ENCODE measurements at places on chromosomes 16 and 17.

GRCh38 chr17:34579017-34579946 lies at the start of gene TMEM132E:
TMEM132E (plus strand) TSS chr17:34579582; CDS start chr17:34581077, 1,495 bp downstream.
- DNase-seq = no peak

DNA sequence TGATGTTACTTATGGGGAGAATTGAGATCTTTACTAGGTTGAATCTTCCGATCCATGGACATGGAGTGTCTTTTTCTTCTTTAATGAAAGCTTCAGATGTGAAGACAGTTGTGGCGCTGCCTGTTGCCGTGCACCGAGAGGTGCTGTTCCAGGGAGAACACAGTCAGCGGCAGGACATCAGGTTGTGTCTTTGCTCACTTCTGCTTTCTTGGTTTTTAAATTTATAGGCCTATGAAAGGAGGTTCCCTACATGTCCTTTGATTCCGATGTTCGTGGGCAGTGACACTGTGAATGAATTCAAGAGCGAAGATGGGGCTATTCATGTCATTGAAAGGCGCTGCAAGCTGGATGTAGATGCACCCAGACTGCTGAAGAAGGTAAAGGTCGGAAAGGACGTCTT lies 49.8 kb downstream of the SEC14L1 start:
- DNase-seq = no peak

- no peak for DNase-seq
These were observed 5.6 kb upstream of the RNPS1 start for GRCh38 chr16:2273484-2273883.

DNA sequence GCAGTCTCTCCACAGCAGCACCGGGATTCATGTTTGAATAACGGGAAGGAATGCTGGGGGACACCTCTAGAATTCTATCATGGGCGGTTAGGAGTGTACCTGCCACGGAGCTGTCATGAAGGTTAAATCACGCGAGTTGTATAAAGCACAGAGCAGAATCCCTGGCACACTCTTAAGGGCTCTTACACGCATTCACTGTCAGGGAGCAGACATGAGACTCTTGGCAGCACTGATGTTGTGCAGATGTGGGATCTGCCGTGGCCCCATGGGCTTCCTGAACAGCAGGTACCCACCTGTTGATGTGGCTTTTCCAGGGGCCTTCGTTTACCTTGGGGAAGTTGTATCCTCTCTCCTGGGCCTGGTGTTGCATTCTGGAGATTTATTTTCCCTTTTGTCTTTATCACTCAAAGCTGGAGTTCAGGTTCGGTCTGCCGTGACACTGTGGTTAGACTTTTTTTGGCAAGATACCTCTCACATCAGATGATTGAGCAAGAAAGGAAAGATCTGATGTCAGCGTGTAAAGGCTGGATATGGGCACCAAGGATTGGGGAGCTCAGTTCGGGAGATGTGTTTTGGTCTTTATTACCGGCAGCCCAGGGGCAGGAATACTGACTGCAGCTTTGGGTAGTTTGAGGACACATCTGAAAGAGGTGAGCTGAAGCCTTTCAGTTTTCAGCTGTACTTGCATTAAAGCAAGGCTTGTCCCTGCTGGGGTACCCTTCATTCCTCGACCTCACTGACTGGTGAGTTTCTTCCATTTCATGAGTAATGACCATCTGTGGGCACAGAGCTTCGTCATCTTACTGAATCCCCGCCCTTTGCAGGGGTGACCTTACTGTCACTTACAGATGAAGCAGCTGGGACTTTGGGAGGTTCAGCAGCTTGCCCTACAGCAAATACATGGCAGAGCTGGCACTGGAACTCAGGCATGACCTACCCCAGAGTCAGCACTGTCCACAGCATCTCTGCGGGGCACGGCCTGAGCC lies 19.3 kb downstream of the KNOP1 start:
- DNase-seq = no peak

GRCh38 chr17:73520369-73520761 lies 123.9 kb downstream of the SDK2 start:
- no peak for DNase-seq

DNA sequence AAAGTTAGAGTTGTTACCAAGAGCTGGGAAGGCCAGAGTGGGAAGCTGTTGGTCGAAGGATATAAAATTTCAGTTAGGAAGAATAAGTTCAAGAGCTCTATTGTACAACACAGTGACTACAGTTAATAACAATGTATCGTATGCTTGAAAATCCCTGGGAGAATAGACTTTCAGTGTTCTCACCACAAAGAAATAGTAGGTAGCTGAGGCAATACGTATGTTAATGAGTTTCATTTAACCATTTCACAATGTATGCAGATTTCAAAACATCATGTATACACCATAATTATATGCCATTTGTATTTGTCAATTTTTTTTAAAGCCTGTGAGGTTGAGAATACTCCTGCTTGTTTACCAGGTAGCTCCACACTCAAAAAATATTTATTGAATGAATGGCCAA lies 41.5 kb upstream of the MYOCD start:
- DNase-seq = no peak

DNA sequence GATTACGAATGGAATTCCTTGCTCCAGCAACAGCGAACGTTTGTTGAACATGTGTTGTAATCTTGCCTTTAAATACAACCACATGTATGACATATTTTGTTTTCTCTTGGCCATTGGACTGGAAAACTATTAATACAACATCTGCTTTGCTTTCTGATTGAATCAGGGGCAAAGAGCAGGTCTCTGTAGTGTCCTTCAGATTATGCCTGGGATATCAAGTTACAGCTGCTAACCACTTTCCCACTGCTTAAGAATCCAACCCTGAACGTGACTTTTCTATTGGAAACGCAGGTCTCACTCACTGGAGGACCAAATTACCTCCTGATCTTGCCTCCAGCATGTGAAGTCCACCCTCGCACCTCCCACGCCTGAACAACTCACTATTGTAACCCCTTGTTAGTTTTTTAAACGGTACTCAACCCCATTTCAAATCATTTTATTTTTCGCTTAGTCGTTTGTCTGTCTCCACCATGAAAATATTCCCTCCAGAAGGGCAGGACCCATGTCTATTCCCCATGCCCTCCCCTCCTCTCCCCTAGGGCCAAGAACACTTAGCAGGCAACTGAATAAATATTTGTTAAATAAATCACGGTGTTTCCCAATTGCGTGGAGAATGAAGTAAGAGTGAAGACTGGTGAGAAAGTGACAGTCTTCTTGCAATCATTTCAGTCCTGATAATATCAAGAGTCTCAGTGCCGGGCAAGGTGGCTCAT lies 57.4 kb upstream of the MRTFB start:
- no peak for DNase-seq

GRCh38 chr16:55469821-55470532 lies 9.0 kb upstream of the MMP2 start:
- DNase-seq = no peak

GRCh38 chr17:10139577-10139976 lies 58.8 kb downstream of the GAS7 start:
- DNase-seq = no peak

DNA sequence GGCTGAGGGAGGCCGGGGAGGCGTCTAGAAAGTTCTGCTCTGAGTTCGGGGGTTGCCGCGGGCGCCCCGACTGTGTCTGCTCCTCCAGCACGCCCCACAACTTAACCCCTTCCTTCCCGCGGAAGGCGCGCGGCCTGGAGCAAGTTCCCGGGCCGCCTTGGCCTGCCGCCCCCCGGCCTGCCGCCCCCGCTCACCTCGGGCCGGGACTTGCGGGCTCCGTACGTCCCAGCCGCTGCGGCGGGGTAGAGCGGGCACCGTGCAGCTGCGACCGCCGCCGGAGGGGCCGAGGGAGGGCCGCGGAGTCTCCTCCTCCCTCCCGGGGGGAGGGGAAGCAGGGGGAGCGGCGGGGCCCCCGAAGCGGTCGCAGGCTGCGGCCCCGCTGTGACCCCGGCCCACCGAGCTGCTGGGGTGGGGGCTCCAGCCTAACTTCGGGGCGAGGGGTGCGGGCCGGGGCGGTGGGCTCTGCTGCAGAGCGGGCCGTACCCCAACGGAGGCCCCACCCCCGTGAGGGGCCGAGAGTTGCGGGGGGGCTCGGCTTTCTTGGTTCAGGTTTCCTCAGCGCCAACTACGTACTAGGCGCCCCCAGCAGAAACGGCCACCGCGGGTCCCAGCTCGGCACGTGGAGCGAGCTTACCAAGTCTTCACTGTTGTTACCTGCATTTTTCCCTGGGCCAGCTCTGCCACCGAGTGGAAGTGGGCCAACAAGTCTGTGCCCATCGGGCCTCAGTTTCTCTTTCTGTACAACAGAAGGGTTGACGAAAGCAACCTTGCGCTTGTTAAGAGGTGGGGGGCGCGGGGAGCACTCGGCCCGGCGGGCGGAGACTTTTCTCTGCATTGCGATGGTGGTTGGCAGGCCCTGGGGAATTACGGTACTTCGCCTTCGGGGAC lies at the start of gene CCDC102A:
Gene CCDC102A (minus strand): TSS at position 266 of the 888 bp plus-strand sequence. CDS start 7,394 bp downstream, outside the sequence.
- DNase-seq = no peak

GRCh38 chr17:68359791-68360535 lies 68.7 kb downstream of the ARSG start:
- DNase-seq = no peak

GRCh38 chr17:4908711-4909496 lies 6.0 kb upstream of the CHRNE start:
- DNase-seq = peak; percentile 34

DNA sequence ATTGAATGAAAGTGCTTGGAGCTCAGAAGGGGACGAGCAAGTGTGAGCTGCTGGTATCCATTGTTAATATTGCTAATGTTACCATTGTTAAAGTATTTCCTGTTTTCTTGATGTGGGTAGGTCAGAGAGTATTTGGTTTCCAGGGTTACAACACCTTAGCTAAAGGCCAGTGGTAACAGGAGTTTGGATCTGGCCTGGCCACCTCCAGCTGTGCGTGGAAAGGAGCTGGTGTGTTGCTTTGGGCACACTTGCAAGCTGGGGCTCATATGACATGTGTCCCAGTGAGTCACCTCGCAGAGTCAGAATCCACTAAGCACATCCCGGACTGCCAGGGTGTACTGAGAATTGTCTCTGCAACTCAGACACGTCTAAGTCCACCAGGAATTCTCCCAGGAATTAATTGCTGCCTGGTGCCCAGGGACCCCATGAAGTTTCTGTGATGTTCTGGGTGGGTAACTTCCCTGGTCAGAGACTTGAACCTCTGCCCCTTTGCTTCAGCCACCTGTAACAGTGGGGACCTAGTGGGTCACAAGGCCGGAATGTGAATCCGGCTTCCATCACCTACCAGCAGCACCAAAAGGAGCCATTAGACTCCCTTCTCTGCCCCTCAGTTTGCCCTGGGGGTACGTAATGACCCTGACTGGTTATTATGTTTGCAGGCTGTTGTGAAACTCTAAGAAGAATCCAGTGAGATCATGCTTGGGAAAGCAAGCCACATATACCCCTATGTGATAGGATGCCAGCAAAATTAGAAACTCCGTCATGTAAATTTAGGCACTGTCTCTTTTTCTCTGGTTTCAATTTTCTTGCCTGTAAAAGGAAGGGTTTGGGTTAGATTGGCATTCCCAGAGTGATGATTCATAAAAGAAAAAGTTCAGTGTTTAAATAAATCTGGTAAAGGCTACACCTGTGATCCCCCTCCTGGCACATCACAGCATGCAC lies 12.8 kb downstream of the SLC6A2 start:
- no peak for DNase-seq

- no peak for DNase-seq
These were observed 2.9 kb downstream of the KRTAP9-7 start for GRCh38 chr17:41278176-41278955.

DNA sequence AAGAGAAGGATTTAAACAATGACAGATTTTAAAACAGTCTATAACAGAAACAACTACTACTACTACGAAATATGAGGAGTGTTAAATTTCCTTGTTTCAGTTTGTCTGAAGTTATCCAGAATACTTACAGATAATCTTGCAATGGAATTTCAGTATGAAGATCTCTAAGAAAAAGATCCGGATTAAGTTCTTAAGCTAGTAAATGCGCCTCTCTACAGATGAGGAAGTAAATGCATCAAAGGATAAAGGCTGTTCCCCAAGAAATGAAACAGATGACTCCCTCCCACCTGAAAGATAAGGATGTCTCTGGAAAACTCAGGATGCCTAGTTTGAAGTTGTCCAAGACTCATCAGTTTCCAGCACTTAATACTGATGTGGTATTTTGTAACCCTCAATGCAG lies 105.1 kb downstream of the PARN start:
- DNase-seq = no peak

DNA sequence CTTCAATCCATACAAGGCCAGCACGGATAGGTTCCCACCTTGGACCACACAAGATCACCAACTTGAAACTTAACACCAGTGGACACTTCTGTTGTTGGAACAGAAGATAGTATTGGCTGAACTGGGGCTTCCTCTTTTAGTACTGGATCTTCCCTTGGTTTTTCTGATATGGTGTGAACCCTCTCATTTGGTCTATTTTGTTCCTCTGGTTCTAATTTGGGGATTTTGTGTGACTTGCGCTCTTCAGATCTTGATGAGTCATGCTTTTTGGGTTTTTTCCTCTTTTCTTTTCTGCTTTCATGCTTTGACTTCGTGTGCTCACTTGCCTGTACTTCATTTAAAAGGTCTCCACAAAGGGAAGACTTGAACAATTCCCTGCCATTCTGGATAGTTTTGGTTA lies 39.0 kb downstream of the SOST start:
- DNase-seq = no peak

DNA sequence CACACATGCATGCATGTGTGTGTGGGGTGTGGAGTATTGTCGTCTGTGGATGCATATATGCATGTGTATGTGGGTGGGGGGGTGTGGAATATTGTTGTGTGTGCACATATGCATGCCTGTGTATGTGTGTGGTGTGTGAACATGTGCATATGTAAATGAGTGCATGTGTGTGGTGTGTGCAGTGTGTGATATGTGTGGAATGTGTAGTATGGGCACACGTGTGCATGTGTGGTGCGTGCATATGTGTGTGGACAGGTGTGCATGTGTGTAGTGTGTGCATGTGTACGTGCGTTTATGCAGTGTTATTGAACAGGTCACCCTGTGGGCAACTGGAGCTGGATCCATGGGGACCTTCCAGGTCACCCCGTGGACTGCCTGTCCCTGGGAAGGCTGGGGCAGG lies 18.7 kb downstream of the RBFOX3 start:
- DNase-seq = no peak

DNA sequence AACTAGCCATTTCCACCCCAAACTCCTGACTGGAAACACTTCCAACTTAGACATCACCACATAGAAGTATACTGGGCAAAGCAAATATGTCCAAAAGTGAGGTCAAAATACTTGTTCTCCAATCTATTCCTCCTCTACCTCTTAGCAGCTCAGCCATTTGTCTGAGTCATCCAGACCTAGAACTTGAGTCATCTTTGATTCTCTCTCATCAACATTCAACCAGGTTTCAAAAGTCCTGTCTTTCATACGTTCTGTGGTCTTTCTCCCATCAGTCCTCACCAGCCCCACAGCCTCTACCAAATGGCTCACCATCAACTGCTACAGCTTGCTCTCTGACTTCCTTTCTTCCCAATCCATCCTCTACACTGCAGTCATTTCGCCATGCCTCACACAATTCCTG lies 6.8 kb downstream of the ANKFY1 start:
- no peak for DNase-seq

All from activated CD4-positive, CD25-positive, alpha-beta regulatory T cell treated with anti-CD3 and anti-CD28 coated beads, Interleukin-2, amount 50 U/mL, for 16 hours (primary cell).